ENCODE measurements at places on chromosomes 6 and 20. TPM values are rescaled to one million over a fixed set of nuclear protein-coding genes. Genes with fewer than 3 reads are reported as not detected.

The PI3 gene
- total RNA-seq, result not detected

GRCh38 chr20:16293590-16293989, 279.7 kb downstream of the KIF16B start:
- DNase-seq, result no peak

GRCh38 chr20:18717062-18717461, 96.5 kb upstream of the SCP2D1 start:
- DNase-seq, result no peak

- no peak for DNase-seq
These were observed 58.8 kb upstream of the APCDD1L start for GRCh38 chr20:58573986-58574385.

GRCh38 chr6:132131758-132132157, 180.6 kb upstream of the CCN2 start:
- no peak for DNase-seq

GRCh38 chr6:45661661-45662060, 283.9 kb upstream of the SUPT3H start:
- DNase-seq, result no peak

The MAPK13 gene
- 72.2 TPM for total RNA-seq

DNA sequence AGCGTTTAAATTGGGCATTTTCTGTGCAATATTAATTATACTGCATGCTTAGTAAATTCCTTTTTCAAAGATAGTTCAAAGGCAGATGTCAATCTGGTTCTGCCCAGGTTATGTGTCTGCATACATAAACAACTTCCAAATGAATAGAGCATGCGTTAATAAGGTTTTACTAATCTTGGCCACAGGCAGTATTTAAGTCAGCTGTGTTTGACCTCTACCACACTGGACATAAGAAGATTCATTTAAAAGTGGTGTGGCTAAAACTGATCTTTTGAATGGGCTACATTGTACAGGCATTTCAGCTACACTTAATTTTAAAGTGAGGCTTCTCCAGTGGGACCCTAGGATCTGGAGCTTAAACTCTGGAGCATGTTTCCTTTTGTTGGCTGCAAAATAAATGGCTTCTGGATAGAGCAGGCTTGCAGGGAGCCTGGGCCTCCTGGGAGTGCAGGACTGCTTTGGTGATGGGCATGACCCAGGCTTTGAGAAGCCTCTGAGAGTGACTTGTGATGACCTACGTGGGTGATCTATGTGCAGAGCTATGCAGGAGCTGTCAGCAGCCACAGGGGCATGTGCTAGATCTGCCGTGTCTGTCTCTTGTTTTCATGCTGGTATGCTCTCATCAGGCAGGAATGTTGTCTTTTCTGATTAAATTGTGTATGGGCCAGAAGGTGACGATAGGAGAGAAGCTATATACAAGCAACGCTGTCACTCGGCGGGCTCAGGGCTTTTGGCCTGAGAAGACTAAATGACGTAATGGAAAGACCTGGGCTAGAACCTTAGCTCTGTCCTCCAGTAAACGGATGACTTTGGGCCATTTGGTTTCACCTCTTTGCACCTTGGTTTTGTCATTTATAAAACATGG, 331.2 kb downstream of the QKI start:
- DNase-seq, result no peak

GRCh38 chr6:133114973-133115372, 126.2 kb upstream of the EYA4 start:
- DNase-seq, result no peak

DNA sequence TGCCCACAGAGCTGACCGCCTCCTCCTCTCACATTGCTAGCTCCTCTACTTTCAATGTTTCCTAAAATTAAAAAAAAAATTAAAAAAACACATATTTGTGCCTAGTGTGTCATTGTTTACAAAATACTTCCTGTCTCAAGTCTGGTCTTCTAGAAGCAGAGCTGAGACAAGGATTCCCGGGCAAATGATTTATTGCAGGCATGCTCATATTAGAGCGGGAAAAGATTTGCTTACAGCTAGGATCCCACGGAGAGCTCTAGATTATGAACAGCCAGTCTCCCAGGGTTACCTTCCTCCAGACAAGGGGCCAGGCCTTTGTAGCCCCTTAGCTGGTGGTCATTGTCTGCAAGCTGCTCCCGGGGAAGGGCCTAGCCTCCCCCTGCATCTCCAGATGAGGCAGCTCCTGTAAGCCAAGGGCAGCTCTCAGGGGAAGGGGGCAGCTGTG, 9.4 kb downstream of the PACSIN1 start:
- no peak for DNase-seq

The PRDM13 gene
- total RNA-seq, result not detected

GRCh38 chr6:167685654-167686053, 141.1 kb upstream of the AFDN start:
- no peak for DNase-seq

The FYN gene
- 75.0 TPM for total RNA-seq

GRCh38 chr6:43740321-43740960, 29.6 kb upstream of the VEGFA start:
- DNase-seq, result no peak

DNA sequence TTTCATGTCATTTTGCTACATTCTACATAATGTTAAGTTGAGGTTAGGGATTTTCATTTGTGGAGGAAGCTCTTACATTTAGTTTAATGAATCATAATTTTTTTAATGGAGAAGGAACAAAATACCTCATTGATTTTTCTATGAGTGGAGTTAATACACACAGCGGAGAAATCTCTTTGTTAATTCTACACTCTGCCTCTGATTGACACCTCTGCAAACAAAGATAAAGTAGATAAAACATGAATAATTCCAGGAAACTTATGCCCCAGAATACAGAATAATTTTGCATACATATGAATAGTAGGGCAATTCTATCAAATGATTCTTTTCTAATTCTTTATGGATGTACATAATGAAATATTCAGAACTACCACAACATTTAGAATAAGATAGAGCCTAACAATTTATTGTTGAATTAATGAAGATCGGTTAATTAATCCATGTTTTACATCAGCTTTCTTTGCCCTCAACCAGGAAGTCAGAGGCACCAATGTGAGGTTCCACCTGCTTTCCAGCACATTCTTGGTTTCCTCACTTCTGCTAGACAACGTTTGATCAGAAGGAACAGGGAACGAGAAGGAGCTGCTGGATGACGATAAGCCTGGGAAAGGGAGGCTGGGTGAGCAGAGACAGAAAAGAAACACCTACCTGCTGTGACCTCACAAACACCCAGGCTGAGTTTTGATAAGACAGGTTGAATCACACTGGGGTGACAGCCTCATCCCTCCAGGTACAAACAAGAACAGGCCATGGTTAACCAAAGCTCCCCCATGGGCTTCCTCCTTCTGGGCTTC, 4.3 kb downstream of the OR2H1 start:
- DNase-seq, result no peak

DNA sequence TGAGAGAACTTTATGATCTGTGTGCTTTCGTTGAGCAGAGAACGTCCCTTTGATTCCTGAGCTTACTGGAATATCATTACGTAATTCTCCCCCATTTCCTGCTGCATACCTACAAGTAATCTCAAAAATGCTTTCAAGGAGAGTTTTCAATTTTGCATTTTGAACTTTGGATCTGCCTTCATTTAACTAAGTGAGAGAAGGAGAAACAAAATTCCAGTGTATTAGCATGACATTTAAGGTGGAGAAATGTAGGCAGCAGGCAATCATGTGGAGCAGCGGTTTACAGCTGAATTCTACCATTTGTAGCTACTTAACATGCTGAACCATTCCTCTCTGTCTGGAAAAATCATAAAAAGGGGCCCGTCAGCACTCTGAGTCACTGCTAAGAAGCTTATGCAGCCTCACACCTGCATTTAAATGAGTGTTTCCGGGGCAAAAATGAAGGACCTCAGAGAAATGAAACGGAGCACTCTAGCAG, 451.5 kb downstream of the PLCB1 start:
- DNase-seq, result no peak

The CCN5 gene
- 1.6 TPM for total RNA-seq

DNA sequence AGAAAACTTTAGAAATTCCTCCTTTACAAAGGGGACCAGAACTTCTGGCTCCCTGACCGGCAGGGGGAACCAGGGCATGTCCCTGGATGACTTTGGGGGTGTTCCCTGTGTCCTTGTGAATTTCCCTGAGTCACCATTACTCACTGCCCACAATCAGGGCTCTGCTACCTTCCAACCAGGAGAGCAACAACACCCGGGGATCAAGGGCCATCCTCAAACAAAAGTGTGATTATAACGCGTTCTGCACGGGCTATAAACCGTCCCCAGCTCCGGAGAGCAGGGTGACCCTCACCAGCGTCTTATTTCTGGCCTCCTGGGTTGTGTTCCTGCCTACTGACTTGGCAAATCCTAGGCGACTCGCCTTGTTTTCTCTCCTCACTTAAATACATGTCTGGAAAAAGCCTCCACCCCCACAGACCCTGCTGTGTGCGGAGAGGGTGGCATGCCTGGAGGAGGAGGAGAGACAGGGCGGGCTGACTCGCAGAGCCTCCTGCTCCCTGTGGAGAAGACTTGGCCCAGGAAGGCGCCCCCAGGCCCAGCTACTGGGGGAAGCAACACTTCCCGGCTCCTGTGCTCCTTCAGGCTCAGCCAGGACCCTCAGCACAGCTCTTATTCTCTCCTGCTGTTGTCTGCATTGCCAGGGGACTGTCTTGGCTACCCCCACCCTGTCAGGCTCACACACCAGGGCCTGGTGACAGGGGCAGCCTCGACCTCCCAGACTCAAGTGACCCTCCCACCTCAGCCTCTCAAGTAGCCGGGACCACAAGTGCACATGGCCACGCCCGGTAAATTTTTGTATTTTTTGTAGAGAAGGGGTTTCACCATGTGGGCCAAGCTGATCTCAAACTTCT, 54.1 kb downstream of the FGD2 start:
- peak; percentile 50 for DNase-seq

The BTNL2 gene
- not detected for total RNA-seq

The OR2H2 gene
- total RNA-seq, result not detected

The ARMC2 gene
- total RNA-seq, result 5.8 TPM

DNA sequence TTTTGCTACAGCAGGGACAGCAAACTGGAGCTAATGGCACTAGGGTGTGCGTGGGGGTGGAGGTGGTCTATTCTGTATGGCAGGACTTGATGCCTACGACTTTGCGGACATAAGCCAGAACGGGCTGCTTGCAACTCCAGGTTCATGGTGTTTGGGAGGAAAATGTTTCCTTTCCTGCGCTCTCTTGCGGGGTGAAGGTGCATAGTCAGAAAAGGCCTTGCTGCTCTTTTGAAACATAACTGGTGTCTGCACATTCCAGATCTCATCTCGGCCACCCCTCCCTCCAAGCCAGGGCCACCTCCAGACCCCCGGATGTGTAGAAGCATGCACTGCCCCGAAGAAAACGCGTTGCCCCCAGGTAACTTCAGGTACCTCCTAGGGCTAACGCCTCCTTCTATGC, 8.1 kb downstream of the FOXA2 start:
- no peak for DNase-seq

DNA sequence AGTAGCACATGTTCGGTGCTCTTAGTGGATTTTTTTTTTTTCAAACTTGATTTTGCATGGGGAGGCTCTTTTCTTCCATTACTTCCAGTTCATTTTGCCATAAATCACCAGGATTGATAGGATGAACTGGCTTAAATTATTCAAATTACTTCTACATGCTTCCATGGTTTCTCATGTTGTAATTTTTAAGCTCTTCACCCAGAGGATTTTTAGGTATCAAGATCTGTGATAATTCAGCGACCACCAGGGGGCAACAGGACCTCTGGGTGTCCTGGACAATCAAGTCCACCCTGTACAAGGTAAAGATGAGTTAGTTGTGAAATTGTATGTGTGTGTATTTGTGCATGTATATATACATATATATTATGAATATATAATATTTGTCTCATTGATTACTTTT, 4.2 kb upstream of the EPHA7 start:
- DNase-seq, result peak; percentile 39

GRCh38 chr20:40966103-40966502, 62.5 kb upstream of the TOP1 start:
- no peak for DNase-seq

The PSORS1C1 gene
- total RNA-seq, result 11.0 TPM
